Stimulated activated CD4-positive, alpha-beta T cell treated with anti-CD3 and anti-CD28 coated beads, Interleukin-1b, Interleukin-23, amount 100 ng/mL, for 1 hour (primary cell): ENCODE measurements at places on chromosomes 16 and 17.

- DNase-seq = no peak
Measured at GRCh38 chr16:27304102-27304501, 9.7 kb upstream of the IL4R start.

DNA sequence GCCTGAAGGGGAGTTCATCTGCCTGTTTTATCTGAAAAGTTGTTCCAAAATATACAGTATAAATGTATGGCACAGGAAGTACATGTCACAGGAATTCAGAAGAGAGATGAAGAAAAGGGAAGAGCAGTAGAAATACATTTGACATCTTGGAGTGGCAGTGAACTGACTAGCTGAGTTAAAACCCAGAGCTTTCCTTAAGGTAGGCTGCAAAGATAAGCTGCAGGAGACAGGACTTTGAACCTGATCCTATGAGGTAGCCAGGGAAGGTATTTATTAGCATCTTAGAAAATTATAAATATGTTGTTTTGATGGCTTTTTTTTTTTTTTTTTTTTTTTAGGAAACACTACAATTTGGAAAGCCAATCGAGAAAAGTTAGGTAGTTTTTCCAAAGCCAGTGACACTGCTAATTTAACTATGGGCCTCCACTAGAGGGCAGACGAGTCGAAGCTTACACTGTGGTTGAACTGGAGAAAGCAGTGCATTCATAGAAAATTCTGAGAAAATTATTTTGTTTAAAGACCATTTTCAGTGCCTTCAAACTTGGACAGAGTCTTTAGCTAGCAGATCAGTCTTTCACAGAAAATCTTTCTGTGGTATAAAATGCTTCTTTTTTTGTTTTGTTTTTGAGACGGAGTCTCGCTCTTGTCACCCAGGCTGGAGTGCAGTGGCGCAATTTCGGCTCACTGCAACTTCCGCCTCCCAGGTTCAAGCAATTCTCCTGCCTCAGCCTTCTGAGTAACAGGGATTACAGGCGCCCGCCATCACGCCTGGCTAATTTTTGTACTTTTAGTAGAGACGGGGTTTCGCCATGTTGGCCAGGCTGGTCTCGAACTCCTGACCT, 122.3 kb downstream of the SSH2 start:
- peak; percentile 23 for DNase-seq

- DNase-seq = no peak
Measured at GRCh38 chr17:10018461-10018891, 113.4 kb upstream of the RCVRN start.

DNA sequence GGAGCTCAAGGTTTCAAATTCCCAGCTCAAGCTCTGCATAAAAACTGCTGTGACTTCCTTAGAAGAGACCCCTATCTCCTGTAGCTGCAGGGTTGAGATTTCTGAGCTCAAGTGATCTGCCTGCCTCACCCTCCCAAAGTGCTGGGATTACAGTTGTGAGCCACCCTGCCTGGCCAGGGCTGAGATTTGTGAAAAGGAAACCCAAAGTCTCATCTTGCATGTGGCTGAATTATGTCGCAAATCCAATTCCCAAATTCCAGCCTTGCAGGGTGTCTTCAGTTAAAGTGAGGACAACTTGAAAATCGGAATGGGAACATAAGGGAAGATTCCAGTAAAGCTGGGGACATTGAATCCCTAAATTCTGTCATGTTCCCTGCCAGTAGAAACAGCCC, 14.2 kb upstream of the CETP start:
- no peak for DNase-seq
